Activated CD8-positive, alpha-beta memory T cell treated with anti-CD3 and anti-CD28 coated beads for 24 hours (primary cell): ENCODE measurements at places on chromosomes 12 and 14.

DNA sequence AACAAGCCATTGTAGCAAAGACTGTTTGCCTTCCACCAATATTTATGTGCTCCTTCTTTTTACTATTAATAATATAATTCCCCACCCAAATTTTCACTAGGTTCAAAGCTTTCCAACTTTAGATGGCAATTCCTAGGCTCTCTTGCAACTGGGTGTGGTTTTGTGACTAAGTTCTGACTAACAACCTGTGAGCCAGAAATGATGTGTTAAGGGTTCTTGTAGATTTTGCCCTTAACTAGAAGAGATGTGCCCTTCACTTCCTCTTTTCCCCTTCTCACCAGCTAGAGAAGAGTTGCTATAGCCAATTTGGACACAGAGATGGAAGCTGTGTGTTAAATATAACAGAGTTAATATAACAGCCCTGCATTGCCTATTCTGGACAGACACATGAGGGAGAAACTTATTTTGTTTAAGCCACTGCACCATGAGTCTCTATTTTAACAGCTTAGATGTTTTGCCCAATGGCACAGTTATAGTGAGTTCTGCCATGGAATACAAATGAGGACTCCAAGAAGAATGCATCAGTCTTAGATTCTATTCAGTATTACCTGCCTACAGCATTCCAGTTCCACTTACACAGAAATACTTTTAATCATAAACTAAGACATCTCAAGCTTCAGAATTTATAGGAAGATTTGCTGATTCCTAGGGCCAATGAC lies 216.2 kb downstream of the DUSP6 start:
- DNase-seq = no peak

GRCh38 chr14:90384543-90384911 lies 12.3 kb upstream of the CALM1 start:
- no peak for DNase-seq

DNA sequence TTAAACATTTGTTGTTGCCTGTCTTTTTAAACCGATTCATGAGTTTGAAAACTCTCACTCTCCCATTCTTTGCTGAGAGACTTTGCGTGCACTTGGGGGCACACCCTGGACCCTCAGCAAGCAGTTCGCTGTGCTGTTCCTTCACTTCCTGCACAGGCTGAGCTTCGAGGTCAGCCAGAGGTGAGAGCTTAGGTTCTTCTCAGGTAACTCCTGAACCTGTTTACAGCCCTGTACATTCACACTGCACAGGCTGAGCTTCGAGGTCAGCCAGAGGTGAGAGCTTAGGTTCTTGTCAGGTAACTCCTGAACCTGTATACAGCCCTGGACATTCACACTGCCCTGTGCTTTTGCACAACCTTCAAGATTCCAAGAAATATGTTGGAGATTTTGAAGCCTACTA lies 9.8 kb upstream of the CLECL1 start:
- DNase-seq = no peak

DNA sequence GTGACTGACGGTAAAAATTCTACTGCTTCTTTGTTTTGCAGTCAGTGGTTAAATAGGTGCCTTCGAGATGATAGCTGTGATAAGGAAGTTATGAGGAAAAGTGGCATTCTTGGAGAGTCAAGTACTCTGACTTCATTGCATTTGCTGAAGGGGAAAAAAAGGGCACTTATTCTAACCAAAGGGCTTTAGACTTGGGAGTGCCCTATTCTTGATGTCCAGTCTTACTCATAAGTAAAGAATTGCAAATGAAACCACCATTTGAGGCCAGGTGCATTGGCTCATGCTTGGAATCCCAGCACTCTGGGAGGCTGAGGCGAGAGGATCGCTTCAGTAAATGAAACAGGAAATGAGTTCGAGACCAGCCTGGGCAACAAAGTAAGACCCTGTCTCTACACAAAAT lies 40.3 kb downstream of the BRAP start:
- no peak for DNase-seq

- DNase-seq = no peak
These were observed 21.2 kb downstream of the ZFP36L1 start for GRCh38 chr14:68771631-68772030.
